NCI-H1417 (cell line): ENCODE measurements at places on chromosomes 2 and 18.
A peak's percentile ranks its signal among the peaks of the same experiment; 100 is the strongest.

DNA sequence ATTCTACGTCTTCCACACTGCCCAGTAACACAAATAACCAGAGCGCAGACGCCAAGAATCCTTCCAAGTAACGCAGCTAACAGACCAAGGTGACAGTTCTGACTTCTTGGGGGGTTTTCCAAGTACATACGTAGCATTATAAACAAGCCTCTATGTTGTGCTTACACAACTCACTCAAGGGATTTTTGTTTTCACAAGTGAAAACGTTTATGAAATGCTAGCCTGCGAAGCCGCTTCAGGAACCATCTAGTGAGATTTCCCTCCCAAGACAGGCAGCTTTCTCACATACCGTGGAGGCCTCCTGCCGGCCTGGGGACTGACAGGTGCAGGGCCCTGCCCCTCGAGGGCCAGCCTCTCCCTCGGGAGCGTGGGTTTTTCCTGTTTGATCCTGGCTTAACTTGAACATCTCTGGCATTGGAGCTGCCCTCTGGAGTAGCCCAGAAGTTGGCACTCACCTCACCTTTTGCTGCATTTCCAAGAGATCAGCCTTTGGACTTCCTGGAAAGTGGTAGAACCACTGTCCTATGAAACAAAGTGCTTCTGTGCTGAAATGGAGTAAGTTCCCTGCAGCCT is 151.1 kb downstream of the MBP start:
- DNase-seq = peak; percentile 23

DNA sequence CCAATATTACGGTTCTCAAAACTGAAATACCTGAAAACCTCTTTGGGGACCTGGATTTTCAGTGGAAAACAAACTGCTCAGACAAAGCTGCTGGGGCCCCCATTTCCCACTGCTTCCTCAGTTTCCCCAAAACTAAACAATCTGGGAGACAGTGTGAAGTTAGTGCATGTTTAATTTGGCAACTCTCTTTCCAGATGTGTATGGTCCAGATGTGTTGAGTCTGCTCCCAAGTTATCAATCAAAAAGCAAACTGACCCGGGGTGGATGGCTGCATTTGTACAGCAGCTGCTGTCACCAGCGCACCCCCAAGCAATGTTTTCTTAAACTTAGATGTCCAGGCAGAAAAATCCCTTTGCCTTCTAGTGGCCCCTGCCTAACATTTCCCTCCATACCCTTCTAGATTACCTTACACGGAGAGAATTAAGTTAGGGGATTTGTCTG is 136.9 kb downstream of the COPS8 start:
- no peak for DNase-seq

GRCh38 chr18:60022671-60023276 is 123.0 kb downstream of the PMAIP1 start:
- DNase-seq = no peak

DNA sequence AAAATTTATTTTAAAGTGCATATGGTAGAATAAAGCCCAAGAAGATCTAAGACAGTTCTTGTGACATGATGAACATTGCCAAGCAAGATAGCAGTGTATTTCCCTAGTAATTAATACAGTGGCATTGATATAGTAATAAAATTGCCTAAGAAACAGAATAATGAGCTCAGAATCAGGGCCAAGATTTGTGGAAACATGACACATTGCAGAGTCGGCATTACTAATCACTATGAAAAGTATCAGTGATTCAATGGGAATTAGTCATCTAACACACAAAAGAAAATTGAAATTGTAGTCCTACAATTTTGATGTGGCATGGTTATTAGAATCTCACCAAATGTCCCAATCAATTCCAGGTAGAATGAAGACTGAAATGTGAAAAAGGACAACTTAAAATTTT is 243.0 kb upstream of the CYRIA start:
- no peak for DNase-seq

- DNase-seq = no peak
Measured at GRCh38 chr2:206062724-206063123, 23.2 kb downstream of the INO80D start.

DNA sequence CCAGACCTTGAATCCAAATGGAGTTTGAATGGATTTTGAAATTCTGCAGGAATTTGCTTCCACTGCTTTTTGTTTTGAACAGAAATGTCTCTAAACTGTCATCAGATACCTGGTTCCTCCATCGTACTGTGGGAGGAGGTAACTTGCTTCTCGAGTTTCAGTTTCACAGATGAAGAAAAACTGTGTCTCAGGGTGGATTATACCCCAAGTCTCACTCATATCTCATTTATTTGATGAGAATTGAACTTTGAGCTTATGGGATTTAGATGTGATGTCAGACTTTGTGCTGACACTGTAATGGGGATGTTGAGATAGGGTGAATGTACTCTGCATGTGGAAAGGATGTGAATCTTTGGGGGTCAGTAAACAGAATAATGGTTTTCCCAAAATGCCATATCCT is 107.5 kb downstream of the GORASP2 start:
- no peak for DNase-seq

DNA sequence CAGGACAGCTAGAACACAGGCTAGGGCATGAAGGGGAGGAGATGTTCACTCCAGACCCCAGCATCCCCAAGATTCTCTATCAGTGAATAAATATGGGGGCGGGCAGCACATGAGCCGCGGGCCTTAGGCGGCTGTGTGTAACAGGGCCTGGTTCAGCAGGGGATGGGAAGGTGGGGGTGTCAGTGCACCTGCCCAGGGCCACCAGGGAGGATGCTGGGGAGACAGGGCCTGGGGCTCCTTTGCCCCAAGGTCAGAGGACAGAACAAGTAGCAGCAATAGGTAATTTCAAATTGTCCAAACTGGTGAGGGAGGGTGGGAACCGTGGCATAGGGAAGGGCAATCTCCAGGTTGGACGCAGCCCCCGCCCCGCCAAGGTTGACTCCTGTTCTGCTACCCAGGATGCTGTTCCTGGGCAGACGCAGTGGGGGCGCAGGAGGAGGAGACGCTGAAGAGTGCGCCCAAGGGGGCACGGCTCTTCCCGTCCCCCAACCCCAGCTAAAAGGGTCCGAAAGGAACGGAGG is 16.2 kb downstream of the CYP26B1 start:
- no peak for DNase-seq

- no peak for DNase-seq
Measured at GRCh38 chr2:59733567-59733930, 819.9 kb downstream of the BCL11A start.
